ENCODE measurements at places on chromosomes 2 and 18. TPM values are rescaled to one million over a fixed set of nuclear protein-coding genes. Genes with fewer than 3 reads are reported as not detected.

The CSRNP3 gene
- 2.0 TPM for total RNA-seq

The MDH1B gene
- total RNA-seq: 3.2 TPM

The CRYGD gene
- total RNA-seq: not detected

The EFHD1 gene
- total RNA-seq: not detected

The TMEM37 gene
- 0.32 TPM for total RNA-seq

The RNF152 gene
- 18.3 TPM for total RNA-seq

The CTLA4 gene
- not detected for total RNA-seq

The RAD51AP2 gene
- not detected for total RNA-seq

The NEDD4L gene
- 14.6 TPM for total RNA-seq

The IHH gene
- under 0.01 TPM for total RNA-seq

The ACTG2 gene
- 0.95 TPM for total RNA-seq

The CNGA3 gene
- total RNA-seq: 0.16 TPM

The MAPK4 gene
- total RNA-seq: not detected

The RESP18 gene
- not detected for total RNA-seq

The SERPINB4 gene
- not detected for total RNA-seq

The CAVIN2 gene
- 25.4 TPM for total RNA-seq

The NTSR2 gene
- total RNA-seq: not detected

The PLGLB1 gene
- 0.32 TPM for total RNA-seq

The DLX1 gene
- total RNA-seq: 1.4 TPM

The CCDC85A gene
- total RNA-seq: not detected

The RAPGEF4 gene
- total RNA-seq: 1.9 TPM

All from bronchial smooth muscle cell (primary cell).